ENCODE measurements at places on chromosomes 16 and 17.

- no peak for DNase-seq
Observed at GRCh38 chr17:28615260-28615940, 1.4 kb upstream of the RSKR start.

DNA sequence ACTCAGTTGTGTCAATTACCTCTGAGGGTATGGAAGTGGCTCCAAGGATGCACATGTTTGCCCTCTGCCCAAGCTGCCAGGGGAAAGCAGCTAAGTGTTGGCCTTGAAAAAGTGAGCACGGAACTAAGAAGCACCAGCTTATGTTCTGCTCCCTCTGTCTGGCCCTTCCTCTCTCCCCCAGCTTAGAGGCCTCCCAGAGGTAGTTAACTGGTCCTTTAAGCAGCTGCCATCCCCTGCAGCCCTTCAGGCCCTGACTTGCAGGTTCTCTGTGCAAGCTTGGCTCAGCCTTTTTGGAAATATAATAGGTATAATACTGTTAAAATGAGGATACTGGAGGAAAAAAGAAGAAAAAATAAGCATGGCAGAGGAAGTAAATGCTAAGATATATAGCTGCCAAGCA is 7.0 kb upstream of the UBE2Z start:
- DNase-seq, result no peak

DNA sequence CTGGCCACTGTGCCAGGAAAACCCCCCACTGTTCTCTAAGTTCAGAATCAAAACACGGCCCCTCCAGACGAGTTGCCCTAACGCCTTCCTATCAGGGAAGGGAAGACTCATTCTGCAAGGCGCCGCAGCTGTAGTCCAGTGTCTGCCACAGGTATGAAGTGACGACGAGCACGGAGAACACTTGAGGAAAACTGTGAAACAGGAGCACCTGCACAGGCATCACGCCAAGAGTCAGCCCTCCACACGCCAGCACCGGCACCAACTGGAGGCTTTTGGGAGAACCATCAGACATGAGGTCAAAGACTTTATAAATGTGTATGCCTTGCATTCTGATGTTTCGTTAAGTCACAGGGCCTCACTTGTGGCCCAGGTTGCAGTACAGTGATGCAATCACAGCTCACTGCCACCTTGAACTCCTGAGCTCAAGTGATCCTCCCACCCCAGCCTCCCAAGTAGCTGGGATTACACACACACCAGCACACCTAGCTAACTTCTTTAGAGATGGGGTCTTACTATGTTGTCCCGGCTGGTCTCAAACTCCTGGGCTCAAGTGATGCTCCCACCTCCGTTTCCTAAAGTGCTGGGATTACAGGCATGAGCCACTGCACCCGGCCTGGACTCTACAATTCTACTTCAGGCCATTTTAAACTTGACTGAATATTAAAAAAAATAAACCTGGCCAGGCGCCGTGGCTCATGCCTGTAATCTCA is 22.9 kb downstream of the KLHDC4 start:
- DNase-seq, result no peak

- no peak for DNase-seq
Observed at GRCh38 chr17:74750039-74750326, 1.6 kb downstream of the NHERF1 start.

DNA sequence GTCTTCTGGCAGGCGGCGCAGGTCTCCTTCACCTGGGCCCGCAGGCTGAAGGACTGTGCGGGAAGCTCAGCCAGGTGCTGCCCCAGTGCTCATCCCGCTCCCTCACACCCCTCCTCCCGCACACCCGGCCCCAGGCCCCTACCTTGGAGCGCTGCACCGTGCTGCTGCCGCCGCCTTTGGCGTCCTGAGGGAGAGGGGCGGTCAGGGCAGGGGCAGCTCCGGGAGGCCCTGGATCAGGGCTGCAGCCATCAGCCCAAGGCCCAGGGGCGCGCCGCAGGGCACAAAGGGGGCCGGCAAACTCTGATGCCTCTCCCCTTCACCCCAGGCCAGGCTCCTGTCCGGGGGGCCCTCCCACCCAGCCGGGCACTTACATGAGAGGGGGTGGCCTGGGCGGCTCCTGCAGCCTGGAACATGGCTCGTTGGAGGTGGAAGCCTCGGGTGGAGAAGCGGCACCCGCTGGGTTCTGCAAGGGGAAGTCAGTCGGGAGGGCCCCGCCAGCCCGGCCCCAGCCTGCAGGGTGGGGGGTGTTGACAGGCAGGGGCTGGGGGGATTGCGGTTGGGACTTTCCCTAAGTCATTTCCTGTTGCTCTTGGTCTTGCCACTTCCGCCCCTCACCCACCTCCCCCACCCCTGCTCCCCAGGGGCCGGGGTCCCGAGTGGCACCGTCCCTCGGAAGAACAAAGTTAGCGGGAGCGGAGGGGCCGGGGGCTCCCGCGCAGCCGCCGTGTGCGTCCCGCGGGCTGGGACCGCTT is 863 bp downstream of the LIMD2 start:
- peak; percentile 84 for DNase-seq

DNA sequence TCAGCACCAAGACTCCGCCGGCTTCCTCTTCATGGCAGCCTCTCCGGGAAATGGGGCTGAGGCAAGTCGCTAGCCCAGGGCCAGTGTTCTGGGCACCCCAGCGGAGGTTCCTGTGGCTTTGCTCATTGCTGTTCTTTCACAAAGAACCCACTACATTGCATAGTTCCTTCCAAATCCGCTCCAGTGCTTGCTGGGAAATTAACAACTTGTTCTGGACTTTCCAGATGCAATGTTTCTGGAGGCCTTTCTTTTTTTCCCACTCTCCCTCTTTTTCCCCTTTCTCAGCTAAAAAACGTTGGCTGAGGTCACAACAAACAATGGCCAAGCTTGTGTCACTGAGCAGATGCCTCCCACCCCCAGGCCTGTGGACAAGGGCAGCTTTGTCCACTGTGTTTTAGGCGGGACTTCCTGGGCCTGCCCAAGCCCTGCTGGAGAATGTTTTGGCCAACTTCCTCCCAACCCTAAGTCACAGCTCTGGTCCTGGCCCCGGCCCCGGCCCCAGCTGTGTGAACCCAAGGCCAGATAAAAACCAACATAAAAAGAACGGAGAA is 131.5 kb upstream of the RCVRN start:
- peak; percentile 73 for DNase-seq

DNA sequence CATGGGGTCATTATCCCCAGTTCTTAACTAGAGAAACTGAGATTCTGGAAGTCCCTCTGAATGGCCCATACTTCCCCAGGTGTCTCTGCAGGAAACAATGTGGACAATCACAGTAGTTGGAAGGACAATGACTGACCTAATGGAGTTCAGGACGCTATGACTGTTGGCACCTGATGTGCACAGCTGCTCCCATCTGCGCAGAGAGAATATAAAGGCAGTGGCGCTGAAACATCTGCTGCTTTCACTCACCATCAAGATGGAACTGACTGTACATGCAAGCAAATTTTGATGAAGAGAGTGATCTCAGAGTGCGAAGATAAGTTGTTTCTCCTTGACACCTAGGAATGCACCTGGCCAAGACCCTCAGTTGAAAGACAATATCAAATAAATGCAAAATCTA is 395.7 kb upstream of the ASIC2 start:
- no peak for DNase-seq

GRCh38 chr17:12180644-12181261 is 160.1 kb downstream of the MAP2K4 start:
- DNase-seq, result no peak

DNA sequence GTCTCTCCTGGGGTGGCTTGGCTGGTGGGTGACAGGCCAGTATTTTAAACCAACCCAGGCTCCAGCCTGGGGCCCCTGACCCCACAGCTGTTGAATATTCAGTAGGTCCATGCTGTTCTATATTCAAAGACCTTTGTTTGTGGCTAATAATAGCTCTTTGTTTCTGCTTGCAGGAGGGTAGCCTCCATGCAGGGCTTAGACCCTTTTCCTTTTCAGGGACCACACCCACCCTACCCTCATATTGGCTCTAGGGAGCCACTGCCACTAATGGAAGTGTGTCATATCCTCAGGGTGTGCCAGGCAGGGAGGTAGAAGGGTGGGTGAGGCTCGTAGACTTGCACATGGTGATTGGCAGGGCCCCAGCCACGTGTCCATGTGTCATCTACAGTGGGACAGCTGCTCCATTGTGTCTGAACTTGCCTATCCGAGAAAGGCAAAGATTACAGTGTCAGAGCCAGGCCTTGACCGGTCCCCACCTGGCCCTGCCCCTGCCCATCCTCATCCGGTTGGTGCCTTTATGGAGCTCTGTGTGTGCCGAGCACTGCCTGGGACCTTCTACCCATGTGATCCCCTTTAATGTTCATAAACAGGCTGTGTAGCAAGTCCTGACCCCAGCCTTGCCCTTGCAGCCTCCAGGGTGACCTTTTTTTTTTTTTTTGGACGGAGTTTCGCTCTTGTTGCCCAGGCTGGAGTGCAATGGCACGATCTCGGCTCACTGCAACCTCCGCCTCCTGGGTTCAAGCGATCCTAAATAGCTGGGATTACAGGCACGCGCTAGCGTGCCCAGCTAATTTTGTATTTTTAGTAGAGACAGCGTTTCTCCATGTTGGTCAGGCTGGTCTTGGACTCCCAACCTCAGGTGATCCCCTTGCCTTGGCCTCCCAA is 22.1 kb downstream of the TMC7 start:
- DNase-seq, result no peak

DNA sequence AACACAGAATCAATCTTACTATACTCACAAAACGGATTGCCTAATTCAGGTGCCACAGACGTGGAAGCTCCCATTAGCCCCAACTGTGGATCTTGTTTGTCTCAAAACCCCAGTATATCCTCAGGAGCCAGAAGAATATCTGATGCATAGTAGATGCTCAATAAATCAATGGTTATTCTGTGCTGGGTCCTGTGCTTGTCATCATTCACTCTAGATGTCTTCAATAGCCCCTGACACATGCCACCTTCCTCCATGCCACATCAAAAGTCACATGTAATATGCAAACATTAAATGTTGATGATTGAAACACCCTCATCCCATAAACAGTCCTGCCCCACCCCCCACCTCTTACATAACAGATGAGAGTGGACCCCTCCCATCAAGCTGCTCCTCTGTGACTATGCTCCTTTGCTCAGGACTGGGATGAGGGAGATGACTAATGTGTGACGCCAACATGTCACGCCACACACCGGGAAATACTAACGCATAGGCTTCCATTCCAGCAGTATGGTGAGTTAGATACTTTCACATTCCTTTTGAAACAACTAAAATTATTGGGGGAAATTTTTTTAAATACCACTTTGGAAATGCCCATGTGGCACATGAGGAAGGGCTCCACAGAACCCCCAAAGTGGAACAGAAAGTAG is 267.6 kb upstream of the SDK2 start:
- no peak for DNase-seq

DNA sequence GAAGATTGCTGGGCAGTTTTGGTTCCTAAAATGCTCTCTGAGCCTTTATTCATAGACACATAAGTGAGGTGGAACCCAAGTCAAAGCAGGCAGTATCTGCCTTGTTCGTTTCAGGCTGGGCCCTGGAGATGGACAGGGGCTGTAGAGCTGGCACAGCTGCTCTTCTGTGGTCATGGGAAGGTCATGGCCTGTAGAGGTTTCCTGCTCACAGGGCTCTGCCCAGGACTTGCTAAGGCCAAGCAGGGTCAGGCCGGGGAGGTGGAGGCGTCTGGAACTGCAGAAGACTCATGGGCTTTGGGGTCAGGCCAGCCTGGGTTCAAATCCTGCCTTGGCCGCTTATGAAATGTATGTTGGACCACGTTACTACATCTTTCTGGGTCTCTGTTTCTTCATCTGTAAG is 50.2 kb downstream of the IRX5 start:
- no peak for DNase-seq

GRCh38 chr17:75418531-75418930 is 13.1 kb upstream of the GRB2 start:
- no peak for DNase-seq

DNA sequence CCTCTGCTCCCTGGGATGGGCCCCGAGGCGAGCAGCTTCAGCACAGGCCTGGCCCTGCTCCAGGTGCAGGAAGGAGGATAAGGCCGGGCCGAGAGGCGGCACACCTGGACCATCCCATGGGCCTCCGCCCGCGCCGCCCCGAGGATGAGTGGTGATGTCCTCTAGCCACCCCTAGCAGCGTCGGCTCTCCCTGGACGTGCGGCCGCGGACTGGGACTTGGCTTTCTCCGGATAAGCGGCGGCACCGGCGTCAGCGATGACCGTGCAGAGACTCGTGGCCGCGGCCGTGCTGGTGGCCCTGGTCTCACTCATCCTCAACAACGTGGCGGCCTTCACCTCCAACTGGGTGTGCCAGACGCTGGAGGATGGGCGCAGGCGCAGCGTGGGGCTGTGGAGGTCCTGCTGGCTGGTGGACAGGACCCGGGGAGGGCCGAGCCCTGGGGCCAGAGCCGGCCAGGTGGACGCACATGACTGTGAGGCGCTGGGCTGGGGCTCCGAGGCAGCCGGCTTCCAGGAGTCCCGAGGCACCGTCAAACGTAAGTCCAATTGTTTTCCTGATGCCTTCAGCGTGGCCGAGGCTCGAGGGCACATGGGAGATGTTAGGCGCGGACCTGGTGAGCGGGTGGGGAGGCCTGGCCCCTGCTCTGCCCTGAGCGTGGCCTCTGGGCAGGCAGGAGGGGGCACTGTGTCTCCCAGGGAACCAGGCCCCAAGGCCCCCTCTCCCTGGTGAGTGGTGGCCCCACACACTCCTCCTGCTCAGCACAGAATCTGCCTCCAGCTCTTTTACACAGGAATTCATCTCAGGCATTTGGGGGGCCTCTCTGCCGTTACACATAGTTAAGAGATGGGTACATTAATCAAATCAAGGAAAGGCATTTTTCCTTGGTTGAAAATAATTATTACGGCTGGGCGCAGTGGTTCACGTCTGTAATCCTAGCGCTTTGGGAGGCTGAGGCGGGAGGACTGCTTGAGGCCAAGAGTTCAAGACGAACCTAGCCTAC is 855 bp downstream of the TMEM204 start:
- no peak for DNase-seq

DNA sequence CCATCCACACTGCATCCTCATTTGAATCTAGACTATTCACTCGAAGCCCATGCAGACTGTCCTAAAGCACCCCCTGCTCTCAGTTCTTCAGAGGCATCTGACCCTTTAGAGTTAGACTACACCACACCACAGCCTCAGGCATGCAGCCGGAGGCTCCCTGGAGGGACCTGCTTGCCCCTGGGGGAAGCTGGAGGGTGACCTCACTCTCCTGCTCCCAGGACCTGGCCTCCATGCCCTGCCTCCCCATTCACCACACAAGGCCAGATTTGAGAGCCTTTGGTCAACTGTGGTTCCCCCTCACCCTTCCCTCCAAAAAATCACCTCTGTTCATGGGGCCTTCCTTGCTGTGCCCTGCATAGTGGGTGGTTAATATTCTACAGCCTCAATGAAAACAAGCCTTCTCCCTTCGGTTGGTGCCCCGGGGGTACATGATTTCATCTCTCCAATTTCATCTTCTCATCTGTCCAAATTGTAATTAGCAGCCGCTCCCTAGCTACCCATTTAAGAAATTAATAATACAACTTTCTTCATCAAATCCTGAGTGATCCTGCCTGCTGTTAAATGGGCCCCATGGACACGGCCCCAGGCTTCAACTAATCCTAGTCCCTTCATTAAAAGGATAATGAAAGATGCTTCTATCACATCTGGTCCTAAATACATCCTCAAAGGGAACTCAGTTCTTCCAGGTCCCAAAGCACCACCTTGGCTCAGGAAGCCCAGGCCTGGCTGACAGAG is 24.4 kb downstream of the ABCC12 start:
- DNase-seq, result no peak
